ENCODE measurements at places on chromosomes 11 and 22.
A peak's percentile ranks its signal among the peaks of the same experiment; 100 is the strongest.

DNA sequence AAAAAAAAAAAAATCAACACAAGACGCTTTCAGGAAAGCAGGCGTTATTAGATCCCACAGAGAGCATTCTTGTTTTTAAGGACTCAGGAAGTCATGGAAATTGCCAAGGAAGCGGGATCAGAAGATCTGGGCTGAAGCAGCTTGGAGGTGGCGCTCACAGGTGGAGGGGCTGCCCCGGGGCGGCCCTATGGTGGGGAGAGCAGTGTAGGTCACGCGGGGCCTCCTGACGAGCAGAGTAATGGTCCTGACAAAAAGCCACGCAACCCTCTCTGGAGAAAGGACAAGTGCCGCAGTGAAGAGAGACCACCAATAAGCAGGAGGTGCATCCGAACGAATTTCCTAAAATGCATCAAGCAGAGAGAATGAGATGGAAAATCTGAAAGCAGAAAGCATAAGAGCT lies 407.0 kb downstream of the BRD1 start:
- DNase-seq = no peak

GRCh38 chr11:112128483-112129121 lies 35.3 kb downstream of the IL18 start:
- peak; percentile 94 for DNase-seq

DNA sequence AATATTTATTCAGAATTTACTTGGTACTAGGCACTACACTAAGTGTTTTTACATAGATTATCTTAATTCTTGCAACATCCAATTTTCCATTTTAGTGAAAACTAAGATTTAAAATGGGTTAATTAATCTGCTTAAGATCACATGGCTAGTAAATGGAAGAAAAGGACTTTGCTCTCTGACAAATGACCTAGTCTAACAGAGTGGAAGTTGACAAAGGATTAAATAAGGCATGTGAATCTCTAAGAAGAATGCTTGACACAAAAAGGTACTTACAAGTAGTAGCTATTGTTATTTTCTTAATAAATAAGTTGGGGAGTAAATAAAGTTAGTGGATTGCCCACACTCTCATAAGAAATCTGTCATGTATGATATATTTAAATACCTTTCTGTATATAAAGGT lies 584.8 kb downstream of the DLG2 start:
- DNase-seq = no peak

DNA sequence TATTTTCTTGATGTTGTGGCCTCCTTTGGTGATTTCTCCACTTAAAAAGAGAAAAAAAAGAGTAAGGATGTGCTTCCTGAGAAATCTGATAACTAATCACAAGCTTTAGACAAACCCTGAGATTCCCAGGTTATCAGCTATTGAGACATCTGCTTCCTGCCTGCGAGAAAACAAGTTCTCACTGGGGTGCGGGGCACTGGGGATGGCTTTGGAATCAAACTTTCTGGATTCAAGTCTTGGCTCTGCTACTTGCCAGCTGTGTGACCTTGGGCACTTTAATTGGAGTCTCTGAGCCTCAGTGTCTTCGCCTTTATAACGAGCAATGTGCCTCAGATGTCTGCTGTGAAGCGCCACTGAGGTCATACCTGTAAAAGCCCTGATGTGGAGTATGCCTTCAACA lies 152.5 kb upstream of the NAV2 start:
- DNase-seq = no peak

- no peak for DNase-seq
Observed at GRCh38 chr11:74459584-74459983, 7.8 kb downstream of the KCNE3 start.

DNA sequence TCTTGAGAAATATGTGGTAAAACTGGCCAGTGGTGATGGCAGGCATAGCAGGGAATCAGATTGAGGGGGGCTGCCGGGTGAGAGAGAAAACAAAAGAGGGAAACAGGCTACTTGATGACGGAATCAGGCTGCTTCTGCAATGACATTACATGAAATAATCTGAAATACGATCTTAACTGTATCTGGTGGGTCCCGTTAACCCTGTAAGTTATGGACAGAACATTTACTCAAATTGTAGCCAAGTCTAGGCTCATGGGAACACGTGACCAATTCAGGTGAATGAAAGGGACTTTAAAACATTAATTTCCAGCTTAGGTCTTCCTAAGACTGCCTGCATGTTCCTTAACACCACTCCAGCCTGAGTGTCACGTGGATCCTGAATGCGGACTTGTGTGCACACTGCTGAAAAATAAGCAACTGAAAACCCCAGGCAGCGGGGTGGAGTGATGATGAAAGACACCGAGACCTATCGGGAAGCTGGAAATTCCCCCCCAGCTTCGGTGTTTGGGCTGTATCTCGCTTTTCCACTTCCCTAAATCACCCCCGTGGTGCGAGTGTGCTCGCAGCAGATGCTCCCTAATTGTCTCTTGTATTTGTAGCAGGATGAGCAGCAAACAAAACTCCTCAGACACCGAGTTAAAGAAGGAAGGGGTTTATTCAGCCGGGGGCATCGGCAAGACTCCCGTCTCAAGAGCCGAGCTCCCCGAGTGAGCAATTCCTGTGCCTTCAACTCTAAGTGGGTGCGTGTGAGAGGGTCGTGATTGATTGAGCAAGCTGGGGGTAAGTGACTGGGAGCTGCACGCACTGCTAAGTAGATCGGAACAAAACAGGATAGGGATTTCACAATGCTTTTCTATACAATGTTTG lies 145.0 kb upstream of the GRK3 start:
- DNase-seq = no peak

GRCh38 chr22:22086501-22087158 lies 104.0 kb upstream of the TOP3B start:
- DNase-seq = no peak

DNA sequence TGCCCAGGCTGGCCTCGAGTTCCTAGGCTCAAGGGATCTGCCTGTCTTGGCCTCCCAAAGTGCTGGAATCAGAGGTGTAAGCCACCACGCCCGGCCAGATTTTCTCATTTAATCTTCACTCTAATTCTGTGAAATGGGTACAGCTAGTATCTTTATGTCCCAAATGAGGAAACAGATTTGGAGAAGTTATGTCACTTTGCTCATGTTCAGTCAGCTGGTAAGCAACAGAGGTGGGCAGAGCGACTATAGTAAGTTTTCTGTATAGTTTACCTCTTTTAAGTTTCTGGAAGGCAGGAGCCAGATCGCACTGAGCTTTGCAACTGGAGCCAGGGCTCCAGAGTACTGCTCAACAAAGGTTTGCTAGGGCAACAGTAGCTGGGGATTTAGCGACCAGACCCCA lies 33.2 kb downstream of the RCOR2 start:
- DNase-seq = no peak

DNA sequence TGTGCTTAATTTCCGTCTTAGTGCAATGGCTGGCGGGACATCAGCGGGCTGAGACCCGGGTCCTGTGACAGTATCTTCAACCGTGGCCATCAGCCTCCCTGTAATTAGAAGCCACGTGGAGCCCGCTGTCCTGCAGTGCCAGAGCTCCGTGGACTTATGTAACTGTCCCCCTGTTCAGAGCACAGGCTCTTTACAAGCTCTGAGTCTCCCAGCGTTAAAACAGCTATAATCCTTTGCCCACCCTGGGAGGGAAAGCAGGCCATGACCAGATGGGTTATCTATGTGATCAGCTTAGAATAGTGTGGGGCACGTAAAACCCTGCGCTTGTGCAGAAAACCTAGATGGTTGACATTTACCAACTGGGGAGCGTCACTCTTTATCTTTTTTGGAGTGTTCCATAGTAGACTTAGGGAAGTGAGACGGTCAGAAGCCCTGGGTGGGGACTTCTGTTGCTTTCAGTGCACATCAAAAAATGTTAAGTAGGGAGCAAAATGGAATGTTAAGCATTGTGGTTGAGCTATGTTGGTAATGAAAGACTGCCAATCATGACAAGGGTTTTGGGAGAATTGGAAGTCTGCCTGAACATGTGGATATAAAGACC lies 103.5 kb upstream of the CADM1 start:
- DNase-seq = no peak

DNA sequence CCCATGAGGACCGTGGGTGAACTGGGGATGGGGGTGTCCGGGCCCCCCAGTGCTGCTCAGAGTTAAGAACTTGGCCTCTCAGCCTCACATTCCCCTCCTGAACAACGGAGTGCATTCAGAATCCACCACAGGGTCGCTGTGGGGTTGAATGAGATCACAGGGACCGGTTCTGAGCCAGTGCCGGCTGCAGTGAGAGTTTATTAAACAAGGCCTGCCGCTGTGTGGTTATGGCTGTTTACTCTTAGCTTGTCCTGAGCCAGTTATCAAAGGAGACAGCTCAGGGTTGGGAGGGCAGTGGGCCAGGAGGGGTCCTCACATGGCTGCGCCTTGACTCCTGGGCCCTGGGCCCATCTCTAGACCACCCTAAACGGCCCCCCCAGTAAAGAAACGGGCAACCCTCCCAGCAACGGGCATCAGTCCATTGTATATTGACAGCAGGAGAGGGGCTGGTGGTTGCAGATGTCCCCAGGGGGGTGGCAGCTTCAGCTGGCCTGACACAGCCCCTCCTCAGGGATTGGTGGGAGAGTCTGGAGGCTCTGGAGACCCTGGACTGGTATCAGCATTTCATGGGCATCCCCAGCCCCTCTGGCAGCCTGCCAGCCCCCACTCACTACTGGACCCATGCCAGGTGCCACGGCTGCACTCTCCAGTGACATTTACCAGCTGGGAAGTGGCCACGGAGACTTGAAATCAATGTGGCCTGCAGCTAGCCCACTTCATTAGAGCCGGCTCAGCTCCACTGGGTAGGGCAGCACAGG lies 15.1 kb upstream of the CABP7 start:
- DNase-seq = peak; percentile 48

- no peak for DNase-seq
Observed at GRCh38 chr22:33793475-33793874, 126.8 kb downstream of the LARGE1 start.

DNA sequence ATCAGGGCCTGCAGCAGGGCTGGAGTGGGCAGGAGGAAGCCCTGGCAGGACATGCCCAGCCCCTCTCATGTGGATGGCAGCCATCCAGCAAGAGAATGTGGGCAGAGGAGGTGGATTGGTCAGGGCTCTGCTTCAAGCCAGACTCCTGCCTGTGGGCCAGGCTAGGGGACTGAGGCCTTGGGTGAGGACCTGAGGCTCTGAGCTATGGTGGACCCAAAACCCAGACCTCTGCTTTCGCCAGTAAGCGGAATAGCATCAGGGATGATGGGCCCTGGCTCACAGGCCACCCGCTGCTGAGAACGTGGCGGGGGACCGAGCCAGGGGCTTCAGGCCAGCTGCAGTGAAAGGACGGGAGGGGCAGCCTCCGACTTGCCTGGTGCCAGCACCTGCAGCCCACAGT lies 57.4 kb downstream of the LINC01488 start:
- DNase-seq = no peak

- no peak for DNase-seq
Observed at GRCh38 chr11:34114471-34114870, 9.0 kb downstream of the NAT10 start.

DNA sequence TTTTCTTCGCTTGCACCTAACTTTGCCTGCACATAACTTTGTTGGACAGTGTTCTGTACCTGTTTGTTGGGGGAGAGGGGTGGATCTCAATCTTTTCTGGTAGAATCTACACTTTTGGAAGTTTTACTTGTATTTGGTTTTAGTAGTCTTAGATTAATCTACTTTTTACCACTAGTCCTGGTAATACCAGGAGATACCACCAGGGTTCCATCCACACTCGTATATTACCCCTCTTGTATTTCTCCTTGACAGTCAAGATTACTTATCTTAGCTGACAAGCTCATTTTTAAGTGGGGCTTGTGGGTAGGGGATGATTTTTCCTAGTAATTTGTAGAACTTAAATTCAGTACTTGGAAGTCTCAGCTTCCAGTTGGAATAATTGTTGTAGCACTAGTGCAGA lies 37.3 kb upstream of the TECTA start:
- DNase-seq = no peak

DNA sequence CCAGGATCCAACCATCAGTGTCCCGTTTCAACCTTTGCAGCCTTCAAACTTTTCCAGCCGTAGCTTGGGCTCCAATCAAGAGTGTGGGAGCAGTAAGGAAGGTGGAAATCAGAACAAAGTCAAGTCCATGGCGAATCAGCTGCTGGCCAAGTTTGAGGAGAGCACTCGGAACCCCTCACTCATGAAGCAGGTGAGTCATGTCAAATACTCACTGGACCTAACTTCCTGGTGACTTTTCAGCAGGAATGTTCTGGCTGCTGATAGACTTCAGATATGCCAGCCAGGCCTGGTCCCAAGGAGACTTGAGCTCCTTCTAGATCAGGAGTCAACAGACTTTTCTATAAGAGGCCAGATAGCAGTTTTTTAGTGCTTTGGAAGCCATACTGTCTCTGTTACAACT lies 129.0 kb downstream of the MICAL2 start:
- DNase-seq = no peak

GRCh38 chr22:24322522-24322921 lies 51.9 kb downstream of the SPECC1L start:
- no peak for DNase-seq

DNA sequence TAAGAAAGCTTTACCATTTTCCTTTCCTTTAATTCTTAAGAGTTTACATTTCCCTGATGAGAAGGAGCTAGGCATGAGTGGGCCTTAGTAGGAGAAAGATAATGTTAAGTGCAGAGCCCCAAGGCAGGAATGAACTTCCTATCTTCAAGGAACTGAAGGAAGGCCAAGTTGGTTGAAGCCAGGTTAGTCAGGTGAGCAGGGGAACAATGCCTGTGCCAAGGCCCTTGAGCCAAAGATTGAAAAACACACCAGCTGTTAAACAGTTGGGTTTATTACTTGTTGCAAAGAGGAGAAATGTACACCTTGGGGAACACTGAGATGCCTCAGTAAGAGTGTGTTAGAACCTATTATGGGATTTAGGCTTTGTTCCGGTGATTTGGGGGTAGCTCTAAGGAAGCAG lies 10.0 kb downstream of the CNTF start:
- DNase-seq = no peak

DNA sequence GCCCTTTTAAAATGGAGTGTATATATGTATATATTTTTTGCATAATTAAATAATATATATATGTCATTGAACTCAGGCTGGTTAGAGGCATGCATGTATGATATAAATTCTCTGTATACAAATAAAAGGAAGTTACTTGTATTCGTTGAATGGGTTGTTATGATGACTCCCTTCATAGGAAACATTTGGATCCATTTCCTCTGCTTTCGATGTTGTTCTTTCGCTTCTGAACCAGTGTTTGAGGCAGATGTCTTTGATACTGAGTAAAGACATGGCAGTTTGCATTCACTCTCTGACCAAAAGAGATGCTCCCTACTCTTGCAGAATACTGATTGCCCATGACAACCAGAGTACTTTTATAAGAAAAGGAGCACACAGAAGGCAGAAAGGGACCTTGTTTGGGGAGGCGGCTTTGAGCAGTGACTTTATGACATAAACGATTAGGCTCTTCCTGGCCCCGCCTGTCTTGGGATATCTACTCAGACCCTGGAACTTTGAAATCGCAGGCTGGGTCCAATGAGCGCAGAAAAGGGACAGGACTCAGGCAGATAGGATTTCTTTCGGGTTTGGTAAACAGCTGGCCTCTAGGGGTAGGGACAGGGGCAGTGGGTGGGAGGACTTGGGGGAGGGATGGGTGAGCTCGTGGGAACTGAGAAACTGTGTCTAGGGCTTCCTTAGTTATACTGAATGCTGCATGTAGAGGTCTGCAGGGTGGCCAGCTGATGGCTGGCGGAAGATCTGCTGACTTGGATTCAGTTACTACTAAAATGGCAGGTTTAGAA lies 23.2 kb downstream of the TIMP3 start:
- DNase-seq = no peak

- no peak for DNase-seq
Observed at GRCh38 chr11:2772544-2773031, 72.8 kb upstream of the KCNQ1OT1 start.

GRCh38 chr11:72123117-72123653 lies 10.7 kb upstream of the ANAPC15 start:
- no peak for DNase-seq
